ENCODE measurements at places on chromosomes 13 and 19.

DNA sequence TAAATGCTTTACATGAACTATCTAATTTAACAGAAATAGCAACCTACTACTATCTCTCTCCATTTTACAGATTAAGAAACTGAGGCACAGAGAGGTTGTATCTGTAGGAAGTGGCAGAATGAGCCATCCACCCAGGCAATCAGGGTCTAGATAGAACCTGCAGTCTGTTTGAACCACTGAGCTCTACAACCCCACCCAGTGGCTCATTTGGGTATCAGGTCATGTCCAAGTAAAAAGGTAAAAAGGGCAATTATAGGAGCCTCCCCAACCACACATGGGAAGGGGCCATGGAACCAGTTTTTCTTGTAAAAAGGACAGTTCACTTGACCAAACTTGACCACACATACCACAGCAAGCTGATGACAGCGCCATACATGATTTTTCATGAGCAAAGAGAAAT, 92.9 kb upstream of the SGCG start:
- DNase-seq: no peak

DNA sequence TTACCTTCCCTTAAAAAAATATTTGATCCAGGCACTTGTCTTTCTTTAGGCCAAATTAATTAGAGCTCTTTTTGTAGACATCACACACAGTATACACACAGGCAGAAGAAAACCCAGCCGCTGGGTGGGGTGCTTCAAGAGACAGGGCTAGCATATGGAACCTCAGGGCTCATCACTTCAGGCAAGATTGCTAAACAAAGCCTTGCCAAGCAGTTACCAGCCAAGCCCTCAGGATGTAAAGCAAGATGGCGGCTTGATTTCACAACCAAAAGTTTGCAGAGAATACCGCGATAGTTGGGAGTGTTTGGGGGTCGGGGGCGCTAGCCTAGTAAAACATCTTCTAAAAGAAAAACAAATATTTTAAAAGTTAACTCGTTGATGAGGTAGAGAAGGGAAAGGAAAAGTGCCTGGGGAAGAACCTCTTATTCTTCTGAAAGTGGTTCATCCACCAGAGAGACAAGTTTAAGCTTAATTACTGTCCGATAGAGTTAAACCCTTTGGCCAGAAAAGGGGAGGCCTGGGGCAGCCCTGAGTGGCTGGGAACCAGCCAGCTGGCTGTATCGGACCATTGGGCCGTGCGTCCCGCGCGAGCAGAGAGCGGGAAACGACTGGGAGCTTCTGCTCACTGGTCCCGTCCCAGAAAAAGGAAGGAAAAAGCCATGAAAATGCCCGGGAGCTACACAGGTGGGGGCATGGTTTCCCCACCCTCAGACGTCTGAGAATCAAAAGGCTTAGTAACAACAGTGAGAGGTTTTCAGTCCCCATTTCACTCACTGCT, 254.9 kb upstream of the PCDH20 start:
- DNase-seq: no peak

DNA sequence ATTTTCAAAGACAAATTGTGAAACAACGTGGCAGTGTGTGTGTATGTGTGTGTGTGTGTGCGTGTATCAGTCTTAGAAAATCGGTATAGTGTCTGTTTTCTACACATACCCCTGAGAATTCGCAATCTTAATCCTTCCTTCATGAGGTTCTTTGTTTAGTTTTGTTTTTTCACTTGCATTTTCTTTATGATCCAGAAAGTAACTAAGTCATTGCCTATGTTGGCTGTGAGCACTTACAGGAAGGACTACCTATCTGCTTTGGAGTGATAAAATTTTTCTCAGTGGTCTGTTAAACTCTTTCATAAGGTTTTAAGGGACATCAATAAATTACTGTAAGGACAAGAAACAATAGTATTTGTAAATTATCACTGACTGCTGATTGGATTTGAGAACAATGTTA, 1587.1 kb downstream of the PCDH9 start:
- DNase-seq: no peak

DNA sequence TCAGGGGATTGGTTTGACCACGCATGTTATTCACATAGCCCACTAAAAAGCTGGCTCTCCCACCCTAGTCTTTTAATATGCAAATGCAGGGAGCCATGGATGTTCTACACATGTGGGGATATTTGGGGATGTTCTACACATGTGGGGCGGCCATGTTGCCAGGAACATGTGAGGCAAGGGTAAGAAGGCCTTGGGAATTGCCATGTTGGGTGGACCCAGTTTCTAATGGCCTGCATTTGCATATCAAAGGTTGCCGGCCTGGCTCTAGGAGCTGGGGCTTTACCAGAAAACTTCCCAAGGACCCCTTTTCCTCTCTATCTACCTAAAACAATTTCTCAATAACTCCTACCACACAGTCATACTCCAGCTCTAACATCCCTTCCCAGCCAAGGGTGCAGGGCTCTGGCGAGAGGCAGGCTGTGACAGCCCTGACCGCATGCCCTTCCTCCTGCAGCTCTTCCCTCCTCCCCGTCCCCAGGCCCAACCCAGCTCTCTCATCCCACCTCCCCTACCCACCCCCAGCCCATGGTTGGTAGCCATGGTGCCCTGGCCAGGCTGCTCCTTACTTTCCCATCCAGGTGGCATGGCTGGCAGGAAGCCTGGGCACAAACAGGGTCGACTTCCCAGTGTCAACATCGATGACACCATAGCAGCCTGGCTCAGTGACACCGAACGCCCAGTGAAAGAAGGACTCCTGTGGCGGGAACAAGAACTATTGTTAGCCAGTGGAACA, 11.0 kb downstream of the PEPD start:
- DNase-seq: no peak

DNA sequence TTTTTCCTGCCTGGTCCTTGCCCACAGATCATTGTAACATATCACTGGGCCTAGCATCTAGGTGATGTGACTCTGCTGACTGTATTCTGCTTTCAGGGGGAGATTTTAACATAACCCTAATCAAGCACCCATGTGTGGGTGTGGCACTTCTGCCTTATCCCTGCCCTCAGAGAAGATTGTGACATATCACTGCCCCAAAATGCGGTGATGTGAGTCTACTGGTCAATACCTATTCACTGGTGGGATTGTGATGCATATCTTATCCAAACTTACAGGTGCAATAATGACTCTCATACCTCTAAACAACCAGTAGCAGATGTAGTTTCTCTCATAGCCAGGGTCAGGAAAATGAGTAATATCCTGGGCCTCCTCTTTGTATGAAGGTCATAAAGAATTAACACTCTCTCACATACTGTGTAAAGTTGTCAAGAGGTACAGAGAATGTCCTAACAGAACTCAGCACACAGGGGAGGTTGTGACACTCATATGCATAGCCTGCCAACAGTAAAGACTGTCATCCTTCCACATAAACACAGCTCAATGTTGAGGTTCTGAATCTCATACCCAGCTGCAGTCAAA, 12.1 kb upstream of the ZNF681 start:
- DNase-seq: no peak

DNA sequence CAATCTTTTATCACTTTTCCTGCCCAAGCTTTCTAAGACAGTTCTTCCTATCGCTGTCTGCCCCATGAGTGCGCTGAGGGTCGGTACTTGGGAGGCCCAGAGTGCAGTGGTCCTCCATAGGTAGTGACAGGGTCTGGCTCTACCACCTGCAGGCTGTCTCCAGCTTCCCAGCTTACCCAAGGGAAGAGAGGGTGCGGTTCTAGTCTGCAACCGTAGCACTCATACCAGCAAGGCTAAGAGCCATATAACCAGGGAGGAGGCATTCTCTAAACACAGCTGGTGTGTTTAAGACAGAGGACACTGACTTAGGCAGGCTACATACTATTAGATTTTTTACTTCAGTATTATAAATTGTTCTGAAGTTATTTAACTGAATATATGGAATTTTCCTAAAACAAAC, 8.2 kb downstream of the PROZ start:
- no peak for DNase-seq

DNA sequence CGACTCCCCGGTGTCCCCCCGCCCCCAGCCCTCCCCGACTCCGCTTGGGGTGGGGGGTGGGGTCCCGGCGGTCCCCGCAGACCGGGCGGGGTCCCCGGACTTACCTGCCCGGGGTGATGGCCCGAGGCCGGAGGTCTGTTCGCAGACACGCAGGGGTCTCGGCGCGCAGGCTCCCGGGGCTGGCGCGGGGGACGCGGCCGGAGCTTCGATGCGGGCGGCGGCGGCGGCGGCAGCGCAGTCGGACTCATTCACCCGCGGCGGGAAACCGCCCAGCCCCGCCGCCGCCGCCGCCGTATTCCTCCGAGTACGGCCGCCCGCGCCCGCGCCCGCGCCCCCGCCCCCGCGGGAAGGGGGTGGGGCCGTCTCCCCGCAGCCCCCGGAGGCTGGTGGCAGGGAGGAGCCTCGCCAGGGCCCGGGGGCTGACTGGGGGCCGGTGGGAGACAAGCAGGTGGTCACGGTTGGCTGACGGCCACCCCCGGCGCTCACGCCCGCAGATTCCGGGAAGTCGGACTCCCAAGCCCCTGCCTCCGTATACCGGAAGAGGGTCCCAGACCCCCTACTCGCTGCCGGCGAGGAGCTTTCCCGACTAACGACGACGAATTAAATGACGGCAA, at the start of gene C2CD4C:
Gene C2CD4C, minus strand, starts transcription at position 246 of the 614 bp plus-strand sequence. CDS start 786 bp downstream, outside the sequence.
- DNase-seq: no peak

Data from hindlimb muscle (tissue), 1 donor.